AG10803 (cell line): ENCODE measurements at places on chromosomes 16 and 17.

DNA sequence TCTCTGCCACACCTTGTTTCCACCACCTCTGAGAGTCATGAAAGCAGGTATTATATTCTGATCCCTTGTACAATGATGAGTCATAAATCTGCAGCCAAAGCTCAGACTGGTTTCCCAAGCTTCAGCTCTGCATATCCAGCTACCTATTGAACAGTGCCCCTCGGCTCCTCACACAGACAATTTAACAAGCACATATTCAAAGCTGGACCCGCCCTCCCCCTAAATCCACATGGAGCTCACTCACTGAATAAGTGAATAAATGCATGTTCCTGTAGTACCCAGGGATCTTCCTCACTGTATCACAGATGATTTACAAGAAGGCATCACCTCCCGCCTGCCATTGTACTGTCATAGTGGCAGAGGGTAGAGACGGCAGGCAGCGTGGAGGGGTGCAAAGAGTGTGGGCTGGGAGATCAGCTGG lies 516.4 kb downstream of the GRIN2A start:
- no peak for DNase-seq

DNA sequence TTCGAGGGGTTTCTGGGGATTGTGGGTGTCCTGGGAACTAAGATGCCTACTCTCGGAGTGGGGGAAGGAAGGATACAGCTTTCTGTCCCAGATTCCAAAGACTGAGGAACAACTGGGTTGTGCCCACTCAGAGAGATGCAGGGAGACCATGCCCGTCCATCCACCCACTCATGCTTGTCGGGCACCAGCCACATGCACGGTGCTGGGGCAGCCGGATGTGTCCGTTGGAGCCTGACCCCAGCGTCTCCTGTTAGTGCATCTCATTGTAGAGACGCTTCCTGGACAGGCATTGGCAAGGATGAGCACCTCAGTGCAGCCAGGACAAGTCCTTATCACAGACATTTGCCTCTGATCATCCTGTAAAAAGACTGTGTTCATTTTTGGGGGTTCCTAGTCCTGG lies 58.1 kb downstream of the METRNL start:
- DNase-seq: no peak

DNA sequence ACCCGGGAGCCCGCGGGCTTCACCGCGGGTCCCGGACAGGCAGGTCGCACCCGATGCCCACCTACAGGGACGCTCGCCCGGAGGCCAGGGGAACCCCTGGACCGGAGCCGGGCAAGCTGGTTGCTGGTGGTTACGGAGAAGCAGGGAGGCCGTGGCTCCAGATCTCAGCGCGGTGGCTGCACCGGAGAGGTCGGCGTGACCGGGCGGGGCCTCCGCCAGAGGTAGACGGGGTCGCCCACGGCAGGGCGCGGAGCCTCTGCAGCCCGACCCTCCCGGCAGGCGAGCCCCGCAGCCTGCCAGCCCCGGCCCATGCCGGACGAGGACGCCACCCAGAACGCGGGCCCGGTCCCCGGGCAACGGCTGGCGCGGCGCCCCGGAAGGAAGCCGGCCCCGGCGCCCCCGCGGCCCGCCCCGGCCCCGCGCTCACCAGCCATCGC lies 341 bp downstream of the PCYT2 start:
- no peak for DNase-seq

- no peak for DNase-seq
Measured at GRCh38 chr17:31488264-31488981, 96.9 kb downstream of the RAB11FIP4 start.

DNA sequence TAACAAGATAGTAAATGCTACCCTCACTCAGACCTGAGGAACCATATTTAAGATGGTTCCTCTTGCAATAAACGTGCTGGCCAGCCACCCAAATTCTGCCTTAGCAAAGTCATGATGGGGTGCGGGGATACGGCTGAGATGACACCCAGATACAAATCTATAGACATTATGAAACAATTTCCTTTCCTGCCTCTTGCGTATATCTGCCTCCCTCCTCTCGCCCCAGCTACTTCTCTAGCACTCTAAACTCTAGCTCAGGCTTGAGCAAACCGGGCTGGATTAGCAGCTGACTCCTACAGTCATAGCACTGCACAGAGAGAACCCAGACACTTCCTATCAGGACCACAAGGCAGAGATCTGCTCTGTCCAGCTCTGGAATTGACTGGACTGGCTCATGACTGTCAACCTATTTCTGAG lies 22.3 kb downstream of the CD300LF start:
- no peak for DNase-seq

DNA sequence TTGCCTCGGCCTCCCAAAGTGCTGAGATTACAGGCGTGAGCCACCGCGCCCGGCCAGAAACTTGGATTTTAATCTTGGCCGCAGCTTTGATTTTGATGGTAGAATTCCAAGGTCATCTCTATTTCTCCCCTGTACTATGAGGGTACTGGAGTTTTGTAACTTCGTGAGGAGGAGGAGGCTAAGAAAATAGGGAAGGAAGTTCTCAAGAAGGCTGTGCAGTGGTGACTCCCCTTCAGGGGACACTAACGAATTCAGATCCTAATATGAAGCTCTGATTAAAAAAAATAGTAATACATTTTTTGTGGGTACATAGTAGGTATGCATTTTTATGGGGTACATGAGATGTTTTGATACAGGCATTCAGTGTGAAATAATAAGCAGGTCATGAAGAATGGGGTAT lies 55.9 kb downstream of the LDHD start:
- DNase-seq: no peak

DNA sequence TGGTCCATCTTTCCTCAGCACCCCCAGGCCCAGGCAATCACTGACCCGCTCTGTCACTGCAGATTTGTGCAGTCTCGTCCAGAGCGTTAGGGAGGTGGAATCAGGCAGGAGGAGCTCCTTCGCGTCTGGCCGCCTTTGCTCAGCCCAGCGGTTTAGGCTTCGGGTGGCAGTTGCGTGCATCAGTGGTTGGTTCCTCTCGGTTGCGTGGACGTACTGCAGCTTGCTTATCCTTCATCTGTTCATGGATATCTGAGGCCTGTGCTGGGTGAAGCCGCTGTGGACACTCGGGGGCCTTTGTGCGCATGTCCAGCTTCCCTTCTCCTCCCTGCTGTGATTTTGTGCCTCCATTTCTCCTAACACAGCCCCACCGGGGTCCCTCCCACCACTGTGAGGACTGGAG lies 4.7 kb upstream of the P2RX1 start:
- no peak for DNase-seq

DNA sequence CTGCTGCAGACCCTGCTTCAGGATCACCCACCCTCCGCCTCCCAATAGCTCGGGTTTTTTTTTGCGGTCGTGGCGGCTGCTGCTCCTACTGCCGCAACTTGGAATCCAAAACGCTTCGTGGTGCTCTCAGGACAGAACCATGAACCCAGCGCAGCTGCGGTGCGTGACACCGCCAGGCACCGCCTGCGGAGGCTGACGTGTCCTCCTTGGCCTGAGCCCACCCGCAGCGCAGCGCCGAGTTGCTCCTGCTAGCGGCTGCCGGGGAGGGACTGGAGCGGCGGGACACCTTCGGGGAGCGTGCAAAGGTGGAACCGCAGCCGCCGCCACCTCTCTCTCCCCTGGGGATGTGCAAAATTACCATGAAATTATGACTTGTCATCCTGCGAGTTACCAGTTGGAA lies 1893.0 kb downstream of the TP53TG3F start:
- DNase-seq: no peak
